ENCODE measurements at places on chromosomes 5 and 9.

DNA sequence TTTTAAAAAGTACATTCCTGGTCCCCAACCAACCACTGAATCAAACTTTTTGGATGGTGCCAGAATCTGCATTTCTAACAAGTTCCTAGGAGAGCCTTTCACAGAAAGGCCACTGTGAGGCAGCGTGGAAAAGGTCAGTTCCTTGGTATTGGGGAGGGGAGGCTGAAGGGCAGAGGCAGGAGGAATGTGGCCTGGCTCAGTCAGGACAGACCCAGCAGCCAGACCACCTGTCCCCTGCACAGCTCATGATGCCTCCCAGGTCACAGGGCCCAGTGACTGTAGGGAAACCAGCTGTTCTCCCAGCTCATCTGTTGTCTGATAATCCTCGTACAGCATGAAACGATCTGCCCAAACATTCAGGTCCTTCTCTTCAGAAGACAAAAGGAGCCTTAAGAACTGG, 132.9 kb downstream of the LHFPL2 start:
- DNase-seq: no peak

DNA sequence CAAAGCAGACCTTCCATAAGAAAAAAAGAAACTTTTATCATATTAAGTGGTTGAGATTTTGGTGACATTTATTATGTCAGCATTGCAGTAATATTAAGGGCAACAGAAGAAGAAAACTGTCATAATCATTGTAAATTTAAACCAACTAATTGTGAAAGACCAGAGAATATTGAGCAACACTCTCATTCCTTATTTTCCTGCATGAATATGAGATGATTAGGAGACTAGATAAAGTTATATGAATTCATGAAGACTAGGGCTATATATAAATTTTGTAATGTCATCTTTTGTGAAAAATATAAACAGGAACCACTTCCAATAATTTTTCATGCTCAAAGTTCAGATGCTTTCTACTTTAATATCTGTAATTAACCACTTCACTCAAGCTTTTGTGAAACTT, 974.5 kb upstream of the CDH10 start:
- DNase-seq: no peak

- DNase-seq: no peak
Measured at GRCh38 chr9:34998266-34998665, 8.7 kb downstream of the DNAJB5 start.

- peak; percentile 44 for DNase-seq
Measured at GRCh38 chr5:100768221-100768620, 134.9 kb downstream of the ST8SIA4 start.

GRCh38 chr5:167261309-167262100, 1029.9 kb upstream of the WWC1 start:
- no peak for DNase-seq

DNA sequence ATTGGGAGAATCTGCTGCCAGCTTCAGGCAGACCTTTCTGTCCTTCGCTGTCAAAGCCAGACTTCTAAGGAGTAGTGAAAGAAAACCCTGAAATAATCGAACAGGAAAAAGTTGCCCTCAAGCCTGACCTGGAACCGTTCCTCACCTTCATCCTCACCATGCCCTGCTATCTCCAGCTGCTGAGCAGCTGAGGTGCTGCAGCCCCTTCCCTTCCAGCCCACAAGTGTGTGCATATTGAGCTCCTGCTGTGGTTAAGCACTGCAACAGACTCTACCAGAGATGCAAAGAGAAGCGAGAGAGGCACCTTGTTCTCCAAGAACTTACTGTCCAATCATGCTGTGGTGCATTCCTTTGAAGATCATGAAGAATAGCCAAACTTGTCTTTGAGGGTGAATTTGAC, 18.9 kb downstream of the BHMT2 start:
- DNase-seq: no peak

DNA sequence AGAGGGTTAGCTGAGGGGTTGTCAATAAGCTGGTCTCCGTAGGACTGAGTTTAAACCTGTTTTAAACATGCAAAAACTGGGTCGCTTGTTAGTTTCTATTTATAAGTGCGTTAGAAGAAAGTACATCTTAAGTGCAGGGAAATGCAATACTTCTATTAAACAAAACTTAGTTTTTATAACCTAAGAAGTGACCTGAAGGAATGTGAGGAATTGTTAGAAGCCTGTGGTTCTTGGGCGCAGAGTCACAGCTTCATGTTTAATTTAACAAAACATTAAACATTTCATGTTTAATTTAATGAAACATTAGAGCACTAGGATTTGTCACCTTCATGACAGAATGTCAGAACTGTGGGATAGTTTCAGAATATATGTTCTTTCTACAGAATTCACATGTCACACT, 469.2 kb upstream of the WWC1 start:
- no peak for DNase-seq

DNA sequence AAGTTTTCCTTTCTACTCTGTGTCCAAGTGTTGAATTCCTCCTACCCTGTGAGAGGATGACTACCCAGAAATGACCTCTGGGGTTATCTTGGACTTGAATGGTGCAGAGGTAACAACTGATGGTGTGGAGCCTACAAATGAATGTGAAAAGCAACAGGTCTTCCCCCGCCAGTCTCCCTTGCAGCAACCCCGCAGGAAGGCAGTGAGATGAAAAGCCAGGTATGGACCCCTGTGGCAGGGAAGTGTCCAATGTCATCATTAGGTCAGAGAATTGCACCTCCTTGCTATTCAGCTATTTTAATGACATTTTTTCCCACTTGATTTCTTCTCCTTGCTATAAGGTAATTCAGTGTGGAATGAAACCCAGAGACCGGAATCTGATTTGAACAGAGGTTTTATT, 58.5 kb downstream of the MAT2B start:
- DNase-seq: no peak

- DNase-seq: no peak
Measured at GRCh38 chr9:126438741-126439401, 112.2 kb downstream of the MVB12B start.

DNA sequence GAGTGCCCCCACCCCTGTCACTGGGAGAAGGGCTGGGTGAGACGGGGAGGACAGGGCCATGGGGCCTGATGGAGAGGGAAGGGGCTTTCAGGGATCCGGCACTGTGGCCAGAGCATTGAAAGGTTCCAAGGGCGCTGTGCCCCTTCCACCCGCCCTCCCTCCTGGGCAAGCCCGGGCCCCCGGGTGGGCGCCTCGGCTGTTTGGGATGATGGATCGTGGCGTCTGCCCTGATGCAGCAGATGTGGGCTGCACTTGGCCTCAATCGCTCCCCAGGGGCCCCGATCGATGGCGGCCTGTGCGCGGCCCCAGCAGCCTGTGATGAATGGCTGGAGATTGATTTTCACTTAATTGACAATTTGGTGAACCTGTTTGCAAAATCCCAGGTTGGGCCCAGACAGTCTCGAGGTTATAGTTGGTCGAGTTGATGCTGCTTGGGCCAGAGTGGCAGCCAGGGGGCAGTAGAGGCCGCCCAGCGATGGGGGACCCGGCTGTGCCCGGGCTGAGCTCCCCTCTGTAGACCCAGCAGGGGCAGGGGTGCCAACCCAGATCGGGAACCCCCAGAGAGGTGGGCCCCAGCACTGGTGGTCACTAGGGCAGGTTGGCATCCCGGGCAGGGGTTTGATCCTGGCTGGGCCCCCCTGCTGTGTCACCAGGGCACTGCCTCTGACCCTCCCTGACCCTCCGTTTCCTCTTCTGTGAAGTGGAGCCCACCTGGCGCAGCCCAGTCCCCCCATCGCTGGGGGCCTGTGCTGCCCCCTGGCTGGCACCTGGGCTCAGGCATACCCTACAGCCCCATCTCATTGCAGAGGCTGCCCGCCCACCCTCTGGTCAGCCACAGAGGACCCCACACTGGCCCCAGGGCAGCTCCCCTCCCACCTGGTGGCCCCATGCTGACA, 34.7 kb downstream of the LHX3 start:
- no peak for DNase-seq

DNA sequence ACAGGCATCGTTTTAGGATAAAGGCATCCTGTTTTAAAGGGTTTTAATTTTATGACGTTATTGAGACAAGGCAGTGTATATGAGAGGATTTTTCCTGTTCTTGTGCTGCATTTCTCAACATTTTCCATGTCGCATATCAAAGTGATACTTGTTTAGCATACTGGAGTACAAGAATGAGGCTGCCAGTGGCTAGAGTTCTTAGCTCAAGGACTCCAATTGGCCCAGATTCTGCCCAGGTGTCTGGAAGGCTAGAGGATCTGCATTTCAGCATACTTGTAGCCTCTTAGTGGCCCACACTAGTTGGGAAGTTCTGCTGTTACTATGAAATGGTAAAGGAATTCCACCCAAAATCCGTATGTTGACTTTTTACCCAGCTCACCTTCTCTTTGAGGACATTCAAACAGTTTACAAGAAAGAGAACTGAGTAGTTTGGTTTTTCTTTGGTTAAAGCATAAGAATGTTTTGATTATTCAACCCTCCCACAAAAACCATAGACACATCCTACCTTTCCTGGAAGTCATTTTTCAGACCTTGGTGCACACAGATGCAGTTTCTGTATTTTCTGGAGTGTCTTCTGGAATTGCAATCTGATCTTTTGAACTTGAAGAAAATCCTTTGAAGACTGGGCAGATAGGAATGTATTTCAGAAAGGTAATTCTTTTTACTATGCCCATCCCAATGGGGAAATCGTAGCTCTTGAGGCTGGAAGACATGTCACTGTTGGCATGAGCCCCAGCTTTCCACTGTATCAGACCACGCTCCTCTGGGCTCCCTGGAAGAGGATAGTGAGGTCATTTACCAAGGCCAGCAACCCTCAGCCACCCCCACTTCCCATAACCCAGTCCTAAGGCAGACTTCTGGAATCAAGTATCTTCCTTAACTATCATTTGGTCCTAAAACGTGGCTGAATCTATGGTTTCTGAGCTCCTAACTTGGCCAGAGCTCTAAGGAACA, 11.3 kb downstream of the SLC23A1 start:
- DNase-seq: no peak

DNA sequence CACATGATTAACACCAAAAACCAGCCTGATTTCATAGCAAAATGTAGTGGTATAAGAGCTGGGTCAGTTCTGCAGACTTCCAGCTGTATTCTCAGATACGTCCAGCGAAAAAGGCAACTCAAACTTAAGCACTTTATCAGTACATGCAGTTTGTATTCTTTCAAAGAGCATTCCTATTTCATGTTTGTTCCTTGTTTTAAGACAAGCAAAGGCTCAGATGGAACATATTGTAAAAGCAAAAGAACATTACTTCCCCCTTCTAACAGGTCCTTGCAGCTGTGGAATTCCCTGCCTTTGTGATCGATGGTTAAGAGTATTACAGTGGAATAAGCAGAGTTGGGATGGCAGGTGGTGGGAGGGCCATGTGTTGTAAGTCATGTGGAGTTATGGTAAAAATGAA, 86.3 kb upstream of the GRHPR start:
- no peak for DNase-seq

DNA sequence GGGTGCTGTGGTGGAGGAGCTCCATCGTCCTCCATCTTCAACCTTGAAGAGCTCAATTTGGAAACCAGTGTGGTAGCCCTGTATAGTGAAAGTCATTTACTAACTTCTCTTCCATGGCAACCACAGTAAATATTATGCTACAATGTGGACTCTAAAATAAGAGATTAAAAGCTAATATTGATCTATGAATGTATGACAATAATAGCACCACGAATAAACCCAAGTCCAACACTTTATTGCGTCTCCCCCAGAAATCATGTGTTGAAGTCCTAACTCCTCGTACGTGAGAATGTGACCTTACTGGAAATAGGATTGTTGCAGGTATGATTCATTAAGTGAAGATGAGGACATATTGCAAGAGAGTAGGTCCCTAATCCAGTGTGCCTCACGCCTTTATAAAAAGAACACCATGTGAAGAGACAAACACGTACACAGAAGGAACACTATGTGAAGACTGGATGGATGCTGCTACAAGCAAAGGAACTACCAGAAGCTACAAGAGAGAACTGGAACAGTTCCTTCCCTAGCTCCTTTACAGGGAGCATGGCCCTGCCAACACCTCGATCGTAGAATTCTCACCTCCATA, 276.2 kb downstream of the PDE4D start:
- no peak for DNase-seq

DNA sequence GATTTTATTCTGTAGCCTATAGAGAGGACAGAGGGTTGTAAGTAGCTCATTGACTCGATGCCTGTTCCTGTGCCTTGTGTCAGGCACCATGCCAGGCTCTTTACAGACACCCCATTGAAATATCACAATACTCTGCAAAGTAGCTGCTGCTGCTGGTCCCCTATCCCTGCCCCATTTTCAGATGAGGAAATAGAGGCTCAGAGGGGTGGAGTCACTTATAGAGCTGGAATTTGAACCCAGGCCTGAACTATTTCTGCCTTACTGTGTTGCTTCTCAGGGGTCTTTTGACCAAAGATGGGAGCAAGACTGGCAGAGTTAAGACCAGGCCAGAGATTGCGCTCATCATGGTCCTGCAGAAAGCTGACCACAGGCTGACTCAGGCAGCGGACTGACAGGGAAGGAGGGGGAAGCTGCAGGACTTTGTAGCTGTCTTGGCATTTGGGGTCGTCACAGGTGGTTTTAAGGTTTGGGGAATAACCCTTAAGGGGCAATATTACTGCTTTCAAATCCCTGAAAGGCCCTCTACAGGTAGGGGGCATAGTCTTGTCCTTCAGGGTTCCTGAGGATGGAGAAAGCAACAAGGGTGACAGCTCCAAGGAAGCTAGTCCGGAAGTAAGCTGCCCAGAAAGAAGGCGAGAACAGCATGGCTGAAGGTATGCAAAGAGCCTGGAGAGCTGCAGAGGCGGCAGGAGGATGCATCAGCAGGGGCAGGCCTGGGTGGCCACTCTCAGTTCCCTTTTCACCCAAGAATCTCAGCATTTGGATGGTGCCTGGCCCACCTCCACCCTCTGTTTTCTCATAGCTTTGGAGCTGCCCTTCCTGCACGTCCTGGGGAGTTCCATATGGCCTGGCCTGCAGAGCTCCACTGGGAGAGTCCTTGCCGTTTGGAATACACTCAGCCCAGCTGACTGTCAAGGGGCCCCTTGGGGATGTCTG, 18.3 kb upstream of the NDST1 start:
- no peak for DNase-seq

DNA sequence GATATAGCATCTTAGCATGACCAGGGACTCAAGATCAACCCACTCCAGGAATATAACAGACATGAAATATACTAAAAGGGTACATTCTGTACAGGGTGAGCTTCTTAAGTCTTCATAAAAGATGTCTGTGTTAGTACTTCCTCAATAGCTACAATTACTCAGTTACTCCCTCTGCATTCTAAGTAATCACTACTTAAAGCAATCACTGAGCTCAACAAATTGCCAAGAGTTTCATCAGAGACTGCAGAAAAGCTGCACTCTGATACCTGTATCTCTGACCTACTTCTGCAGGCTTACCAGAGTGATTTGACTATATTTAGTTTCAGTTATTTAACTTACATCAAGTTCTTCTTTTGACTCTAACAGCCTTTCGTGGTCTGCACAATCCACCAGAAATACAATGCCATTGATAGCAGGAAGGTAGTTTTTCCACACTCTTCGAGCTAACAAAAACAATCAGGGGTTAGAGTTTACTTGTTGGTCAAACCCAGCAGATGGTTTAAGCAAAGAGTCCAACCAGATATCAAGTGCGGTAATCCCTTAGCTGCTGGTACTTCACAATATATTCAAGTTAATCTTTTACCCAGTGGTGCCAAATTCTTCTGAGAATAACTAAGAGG, 23.3 kb downstream of the SAR1B start:
- DNase-seq: no peak

- no peak for DNase-seq
Measured at GRCh38 chr5:64971990-64972389, 203.3 kb downstream of the CWC27 start.

All from renal pelvis (tissue), 12 donors.